ENCODE measurements at places on chromosomes 4 and X.

DNA sequence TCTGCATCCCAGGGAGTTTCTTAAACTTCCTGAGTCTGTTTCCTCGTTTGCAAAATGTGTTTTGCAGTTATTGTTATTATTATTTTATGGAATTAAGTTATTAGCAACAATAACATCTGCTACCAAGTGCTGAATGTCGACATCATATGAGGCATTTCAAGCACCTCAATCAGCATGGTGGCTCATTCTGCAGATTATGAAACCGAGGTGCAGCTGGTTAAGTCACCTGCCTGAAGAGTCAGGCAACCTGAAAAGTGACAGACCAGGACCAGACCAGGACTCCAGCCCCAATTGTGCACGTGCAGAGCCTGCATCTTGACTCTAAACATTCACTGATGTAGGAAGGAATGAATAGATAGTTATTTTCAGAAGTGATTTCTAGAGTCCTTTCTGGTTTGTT is 99.8 kb downstream of the AFAP1 start:
- no peak for DNase-seq

DNA sequence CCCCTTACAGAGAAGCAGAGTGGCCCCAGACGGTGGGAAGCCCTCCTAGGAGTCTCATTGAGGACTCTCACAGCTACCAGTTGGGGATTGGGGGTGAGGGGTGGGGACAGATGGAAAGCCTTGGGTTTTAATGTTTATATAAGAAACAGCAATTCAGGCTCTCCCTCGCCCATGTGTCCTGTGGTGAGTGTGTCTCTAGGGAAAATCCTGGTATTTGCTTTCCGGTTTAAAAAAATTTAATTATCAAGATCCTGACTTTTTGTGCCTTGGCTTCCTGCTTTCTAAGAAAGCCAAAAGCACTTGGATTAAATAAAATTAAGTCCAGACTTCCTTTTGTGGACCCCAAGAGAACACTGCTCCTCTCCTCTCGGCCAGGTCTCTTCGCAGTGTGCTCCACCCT is 93.8 kb downstream of the SOWAHB start:
- no peak for DNase-seq

DNA sequence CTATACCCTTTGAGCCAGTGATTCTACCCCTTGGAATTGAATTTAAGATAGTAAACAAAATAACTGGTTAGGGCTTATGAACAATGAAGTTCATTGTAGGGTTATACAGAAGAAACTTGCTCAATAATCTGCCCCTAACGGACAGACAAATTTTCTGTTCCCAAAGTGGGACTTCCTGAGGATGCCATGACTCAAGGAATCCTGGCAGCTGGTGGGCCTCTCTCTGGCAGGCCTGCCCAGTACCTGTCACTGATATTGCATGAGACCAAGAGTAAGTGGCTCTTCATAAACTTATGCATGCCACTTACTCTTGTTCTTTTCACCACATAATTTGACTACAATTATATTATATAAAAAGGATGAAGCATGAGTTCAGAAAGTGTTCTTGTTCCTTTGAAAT is 41.5 kb downstream of the GPRIN3 start:
- no peak for DNase-seq

GRCh38 chrX:86887341-86887740 is 630.3 kb upstream of the KLHL4 start:
- no peak for DNase-seq

- DNase-seq = no peak
These were observed 219.8 kb downstream of the OR13H1 start for GRCh38 chrX:131763674-131764073.

DNA sequence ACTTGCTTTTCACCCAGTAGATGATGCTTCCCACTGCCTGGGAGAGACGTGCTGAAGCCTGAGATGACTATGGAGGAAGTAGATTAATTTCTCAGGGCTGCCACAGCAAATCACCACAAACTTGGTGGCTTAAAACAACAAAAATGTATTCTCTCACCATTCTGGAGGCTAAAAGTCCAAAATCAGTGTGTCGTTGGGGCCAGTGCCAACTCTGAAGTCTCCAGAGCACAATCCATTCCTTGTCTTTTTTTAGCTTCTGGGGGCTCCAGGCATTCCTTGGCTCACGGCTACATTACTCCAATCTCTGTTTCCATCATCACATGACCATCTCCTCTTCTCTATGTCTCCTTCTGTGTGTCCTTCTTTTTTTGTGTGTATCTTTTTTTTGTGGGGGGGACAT is 105.8 kb upstream of the C1QTNF7 start:
- DNase-seq = no peak

GRCh38 chrX:135264206-135264605 is 12.3 kb downstream of the ETDA start:
- DNase-seq = no peak

GRCh38 chr4:25756503-25756902 is 100.9 kb downstream of the SLC34A2 start:
- DNase-seq = no peak

DNA sequence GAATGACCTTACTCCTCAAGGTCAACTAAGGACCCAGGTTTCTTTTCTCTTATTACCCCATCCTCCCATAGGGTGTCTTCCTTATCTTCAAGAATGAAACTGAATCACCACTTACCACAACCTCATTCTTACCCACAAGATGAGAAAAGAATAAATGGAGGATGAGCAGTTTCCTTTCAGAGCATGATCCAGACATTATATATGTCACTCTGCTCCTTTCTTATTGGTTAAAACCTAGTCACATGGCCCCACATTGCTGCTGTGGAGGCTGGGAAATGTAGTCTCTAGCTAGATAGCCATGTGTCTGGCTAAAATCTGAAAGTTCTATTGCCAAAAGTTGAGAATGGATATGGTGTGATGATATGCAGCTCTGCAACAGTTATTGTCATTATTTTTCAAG is 62.4 kb upstream of the RAI2 start:
- no peak for DNase-seq

DNA sequence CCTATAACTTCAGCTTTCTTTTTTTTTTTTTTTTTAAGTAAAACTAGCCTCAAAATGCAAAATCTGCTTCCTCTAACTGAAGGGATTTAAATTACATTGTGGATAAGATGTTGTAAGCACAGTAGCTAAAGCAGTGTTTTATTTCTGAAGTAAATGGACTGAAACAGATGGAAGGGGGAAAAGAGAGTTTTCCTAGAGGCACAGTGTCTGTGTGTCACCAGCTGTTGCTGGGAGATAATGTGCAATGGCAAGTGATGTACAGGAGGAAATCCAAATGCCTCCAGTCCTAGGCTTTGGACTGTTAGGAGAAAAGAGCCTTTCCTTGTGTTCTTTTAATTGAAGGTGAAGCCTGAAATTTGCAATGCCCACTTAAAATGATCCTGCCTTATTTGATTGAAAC is 672.1 kb downstream of the GRXCR1 start:
- peak; percentile 7 for DNase-seq

DNA sequence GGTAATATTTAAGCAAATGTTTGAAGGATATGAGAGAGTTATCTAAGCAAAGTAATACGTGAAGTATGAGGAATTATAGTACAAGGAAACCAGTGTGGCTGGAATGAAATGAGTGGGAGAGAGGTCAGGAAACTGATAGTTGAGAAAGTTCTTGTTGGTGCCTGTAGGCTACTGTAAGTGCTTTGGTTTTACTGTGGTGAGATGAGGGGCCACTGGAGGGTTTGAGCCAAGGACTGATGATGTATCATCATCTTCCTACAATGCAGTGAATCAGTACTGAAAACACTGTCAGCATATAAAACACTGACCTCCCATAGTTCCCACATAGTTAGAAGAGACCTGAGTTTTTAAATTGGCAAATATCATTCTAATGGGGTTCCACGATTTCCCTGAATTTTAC is 367.5 kb upstream of the CTSO start:
- DNase-seq = no peak

- DNase-seq = no peak
These were observed 8.9 kb upstream of the SMIM43 start for GRCh38 chr4:121773883-121774282.

DNA sequence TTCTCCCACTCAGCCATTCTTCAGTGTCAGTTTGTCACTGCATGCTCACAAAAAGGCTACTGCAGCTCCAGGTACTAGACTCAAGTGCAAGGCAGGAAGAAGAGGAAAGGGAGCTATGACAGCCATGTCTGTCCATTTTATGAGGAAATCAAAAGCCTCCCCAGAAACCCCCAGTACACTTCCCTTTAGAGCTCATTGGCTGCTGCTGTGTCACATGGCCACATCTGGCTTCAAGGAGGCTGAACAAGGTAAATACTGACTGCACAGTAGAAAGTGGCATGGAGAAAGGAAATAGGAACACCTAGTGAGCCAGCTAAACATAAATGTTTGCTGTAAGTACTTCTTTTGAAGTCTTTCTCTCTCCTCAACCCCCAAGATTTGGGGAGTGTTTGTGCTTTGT is 67.2 kb upstream of the FRAS1 start:
- DNase-seq = no peak

DNA sequence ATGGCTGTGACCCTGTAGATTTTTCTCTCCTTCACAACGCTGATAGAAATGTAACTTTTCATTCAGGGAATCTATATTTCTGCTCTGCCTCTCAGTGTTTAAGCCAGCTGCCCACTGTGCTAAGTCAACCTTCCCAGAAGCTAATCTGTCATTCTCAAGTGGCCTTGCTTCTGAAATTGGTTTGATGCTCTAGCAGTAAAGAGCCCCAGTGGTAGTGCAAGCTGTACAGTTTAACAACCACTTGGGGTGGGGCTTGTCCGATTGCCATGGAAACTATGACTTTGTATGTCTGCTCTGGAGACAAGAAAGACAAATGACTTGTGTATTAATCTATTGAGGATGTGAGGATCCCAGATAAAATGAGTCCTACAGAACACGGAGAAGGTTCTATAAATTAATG is 620.9 kb upstream of the GALNT7 start:
- no peak for DNase-seq

GRCh38 chr4:34039766-34040165 is 2204.5 kb downstream of the ARAP2 start:
- DNase-seq = no peak

DNA sequence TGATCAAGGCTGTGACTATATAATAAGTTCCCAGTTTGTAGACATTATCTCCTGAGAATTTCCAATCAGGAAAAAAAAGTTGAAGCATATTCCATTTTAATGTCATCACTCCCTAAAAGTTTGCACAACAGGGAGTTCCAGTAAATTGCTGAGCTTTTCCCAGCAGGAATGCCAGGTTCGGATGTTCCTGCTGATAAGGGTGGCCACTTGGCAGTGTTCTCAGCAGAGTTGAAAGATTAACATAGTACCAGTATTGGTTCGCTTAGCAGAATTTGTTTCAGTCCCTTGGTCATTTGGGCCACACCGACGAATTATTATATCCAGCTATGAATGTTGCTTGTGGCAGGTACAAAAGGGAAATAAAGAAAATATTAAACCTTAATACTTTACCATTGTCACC is 5.2 kb upstream of the CXCL2 start:
- no peak for DNase-seq

DNA sequence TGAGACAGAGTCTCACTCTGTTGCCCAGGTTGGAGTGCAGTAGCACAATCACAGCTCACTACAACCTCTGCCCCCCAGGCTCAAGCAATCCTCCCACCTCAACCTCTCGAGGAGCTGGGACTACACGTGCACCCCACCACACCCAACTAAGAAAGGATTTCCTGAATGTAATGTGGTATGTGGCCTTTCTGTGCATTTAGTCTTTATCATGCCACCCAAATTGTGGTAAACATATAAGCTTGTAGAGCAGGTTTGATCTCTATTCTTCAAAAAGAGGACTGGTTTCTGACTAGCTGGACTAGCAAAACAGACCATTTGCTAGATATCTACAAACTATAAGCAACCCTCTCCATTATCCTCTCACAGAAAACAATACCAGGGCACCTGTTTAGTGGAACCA is 33.6 kb downstream of the ELOVL6 start:
- DNase-seq = no peak

DNA sequence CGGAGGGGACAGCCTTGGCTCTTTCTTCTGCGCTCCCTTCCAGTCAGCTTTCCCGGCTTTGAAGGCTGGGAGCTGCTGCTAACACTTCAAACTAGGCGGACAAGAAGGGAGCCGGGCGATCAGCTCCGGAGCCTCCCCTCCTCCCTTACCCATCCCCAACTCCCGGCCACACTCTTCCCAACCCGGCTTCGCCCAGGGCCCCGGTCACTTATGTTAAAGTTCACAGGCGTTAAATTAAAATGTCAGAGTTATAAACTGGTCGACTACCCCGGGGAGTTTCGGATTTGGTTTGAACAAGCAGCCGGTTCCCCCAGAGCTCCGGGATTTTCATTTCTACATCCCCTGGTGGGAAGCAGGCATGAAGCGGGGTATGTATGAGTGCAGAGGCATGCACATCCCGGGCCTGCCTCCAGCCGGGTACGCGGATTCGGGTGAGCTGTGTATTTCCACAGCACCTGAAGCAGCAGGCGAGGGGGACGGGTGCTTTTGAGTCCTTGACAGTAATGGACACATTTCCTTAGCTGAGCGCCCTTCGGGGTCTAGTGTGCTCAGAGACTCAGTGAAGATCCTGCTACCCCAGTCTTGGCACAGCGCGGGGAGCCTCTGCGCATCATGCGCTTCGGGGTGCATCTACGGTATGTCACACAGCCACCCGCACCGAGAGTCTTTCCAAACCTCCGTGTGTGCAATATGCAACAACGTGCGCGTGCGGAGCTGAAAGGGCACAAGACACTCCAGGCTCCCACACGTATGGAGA is 880 bp downstream of the UNC5C start:
- no peak for DNase-seq

DNA sequence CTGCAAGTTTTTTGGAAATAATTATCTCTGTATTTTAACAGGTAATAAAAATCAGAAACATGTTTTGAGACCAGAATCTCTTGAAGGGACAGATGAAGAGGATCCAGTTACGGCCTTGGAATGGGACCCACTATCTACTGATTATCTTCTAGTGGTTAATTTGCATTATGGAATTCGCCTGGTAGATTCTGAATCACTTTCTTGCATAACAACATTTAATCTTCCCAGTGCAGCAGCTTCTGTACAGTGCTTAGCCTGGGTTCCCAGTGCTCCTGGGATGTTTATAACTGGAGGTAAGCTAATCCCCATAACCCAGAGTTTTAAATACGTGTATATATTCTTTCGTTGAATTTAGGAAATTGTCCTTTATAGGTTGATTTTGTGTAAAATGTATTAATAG is 59.4 kb downstream of the WDR17 start:
- DNase-seq = no peak

DNA sequence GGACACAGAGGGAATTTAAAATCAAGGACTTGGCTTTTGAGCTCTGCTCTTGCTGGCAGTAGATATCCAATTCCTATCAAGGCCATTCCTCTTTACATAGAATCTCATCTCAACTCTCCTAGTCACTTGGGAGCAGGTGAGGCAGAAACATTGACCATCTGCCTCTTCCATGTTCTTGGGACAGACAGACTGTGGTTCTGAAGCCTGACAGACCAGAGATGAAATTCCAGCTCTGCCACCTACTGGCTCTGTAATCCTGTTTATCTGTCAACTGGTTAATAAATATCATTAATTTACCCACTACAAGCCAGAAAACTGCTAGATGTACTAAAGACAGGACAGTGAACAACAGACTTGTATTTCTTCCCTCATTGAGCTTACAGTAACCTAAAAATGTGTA is 300.8 kb downstream of the ADGRL3 start:
- no peak for DNase-seq
